ENCODE measurements at places on chromosomes 2 and 18. TPM values are rescaled to one million over a fixed set of nuclear protein-coding genes. Genes with fewer than 3 reads are reported as not detected.
A peak's percentile ranks its signal among the peaks of the same experiment; 100 is the strongest.

The FAM110C gene
- 5.1 TPM for polyA plus RNA-seq

The HMSD gene
- polyA plus RNA-seq: 0.63 TPM

The BMP10 gene
- polyA plus RNA-seq: not detected

GRCh38 chr2:118970396-118971135 is 28.6 kb downstream of the MARCO start:
- DNase-seq: peak; percentile 83

GRCh38 chr18:57188851-57189557 is 42.1 kb downstream of the BOD1L2 start:
- DNase-seq: no peak

DNA sequence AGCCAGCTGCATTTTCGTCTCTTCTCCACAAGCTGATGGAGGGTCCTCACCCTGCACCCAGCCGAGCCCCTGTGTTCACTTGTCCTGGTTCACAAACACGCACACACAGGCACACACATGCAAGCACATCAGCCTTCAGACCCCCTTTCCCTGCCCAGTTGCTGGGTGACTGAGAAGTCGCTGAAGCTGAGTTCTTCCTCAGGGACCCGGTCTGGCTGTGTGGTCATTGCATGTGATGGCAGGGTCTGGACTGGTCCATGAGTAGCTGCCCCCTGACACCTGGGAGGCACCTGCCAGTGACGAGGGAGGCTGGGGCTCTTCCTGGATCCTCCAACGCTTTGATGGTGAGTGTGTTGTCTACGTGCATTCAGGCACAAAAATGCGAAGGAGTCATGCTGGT is 546.1 kb upstream of the SALL3 start:
- DNase-seq: no peak

- DNase-seq: no peak
Observed at GRCh38 chr2:23404426-23404825, 19.4 kb downstream of the KLHL29 start.

- DNase-seq: peak; percentile 79
Observed at GRCh38 chr2:240465268-240465764, 29.9 kb downstream of the GPC1 start.

GRCh38 chr2:133780099-133780996 is 212.1 kb upstream of the NCKAP5 start:
- no peak for DNase-seq

Data from left lung (tissue), 14 donors.